ENCODE measurements at places on chromosomes 13 and 19. TPM values are rescaled to one million over a fixed set of nuclear protein-coding genes. Genes with fewer than 3 reads are reported as not detected.
A peak's percentile ranks its signal among the peaks of the same experiment; 100 is the strongest.

GRCh38 chr19:53552001-53552721 lies 14.2 kb downstream of the ZNF331 start:
- H3K27me3 ChIP-seq: no peaks in the 10 kb centered on the region
- no peak overlapping the region for H3K27ac ChIP-seq
- no peak overlapping the region for H3K4me3 ChIP-seq
- peaks cover 11% of the 10 kb centered on the region for H3K4me1 ChIP-seq
- no peaks in the 10 kb centered on the region for H3K36me3 ChIP-seq

DNA sequence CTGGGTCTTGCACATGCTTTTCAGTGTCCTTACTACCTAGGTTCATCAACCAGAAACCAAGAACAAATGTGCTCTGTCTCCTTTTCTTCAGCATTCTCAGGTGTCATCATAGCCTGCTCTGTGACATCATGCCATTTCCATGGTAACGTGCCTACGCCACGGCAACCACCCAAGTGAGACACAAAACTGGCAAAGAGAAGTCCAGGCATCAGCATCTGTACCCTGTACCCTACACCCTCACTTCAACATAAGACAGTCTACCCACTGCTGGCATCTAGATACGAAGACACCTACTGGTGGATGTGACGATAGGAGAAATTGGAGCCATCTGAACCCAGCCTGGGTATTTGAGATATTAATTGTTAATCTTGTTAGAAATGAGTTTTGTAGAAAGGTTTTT lies 13.3 kb downstream of the ZC3H4 start:
- no peaks in the 10 kb centered on the region for H3K27me3 ChIP-seq
- no peak overlapping the region for H3K4me3 ChIP-seq
- H3K36me3 ChIP-seq: no peaks in the 10 kb centered on the region
- no peak overlapping the region for H3K27ac ChIP-seq
- peaks cover 19% of the 10 kb centered on the region for H3K4me1 ChIP-seq

DNA sequence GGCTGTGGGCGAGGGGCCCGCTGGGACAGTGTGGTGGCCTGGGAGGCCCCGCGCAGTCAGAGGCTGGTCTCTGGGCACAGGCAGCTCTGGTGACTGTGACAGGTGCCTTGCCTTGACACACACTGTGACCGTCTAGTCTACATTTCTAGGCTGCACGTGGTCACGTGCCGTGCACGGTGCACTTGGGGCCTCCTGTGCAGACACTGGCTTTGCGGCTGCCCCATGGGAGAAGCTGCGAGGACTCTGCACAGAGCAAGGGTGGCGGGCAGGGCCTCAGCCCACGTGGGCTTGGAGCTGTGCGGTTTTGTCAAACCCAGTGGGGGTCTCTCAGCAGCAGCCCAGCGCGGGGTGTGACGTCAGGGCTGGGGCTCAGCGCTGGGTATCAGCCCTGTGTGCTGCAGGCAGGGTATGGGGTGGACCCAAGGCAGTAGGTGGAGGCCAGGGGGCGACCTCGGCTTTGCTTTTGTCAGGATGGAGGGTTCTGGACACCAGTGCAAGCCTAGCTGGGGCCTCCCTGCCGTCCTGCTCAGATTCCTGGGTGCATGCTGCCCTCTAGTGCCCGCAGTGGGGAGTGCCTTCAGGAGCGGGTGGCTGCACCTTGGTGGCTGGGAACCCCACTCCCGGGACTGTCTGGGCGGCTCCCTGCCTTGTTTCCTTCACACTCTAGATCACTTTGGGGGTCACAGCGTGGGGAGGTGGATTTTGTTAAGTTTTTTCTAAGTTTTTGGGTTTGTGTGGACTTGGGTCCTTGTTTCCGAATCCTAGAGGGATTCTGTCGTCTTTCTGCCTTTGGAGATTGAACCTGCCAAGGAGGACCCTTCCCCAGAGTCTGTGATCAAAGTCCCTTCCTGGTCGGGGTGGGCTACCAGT lies 62.6 kb downstream of the KDM4B start:
- H3K27ac ChIP-seq: no peak overlapping the region
- peaks cover 6% of the 10 kb centered on the region for H3K36me3 ChIP-seq
- H3K27me3 ChIP-seq: no peaks in the 10 kb centered on the region
- H3K4me1 ChIP-seq: no peaks in the 10 kb centered on the region

DNA sequence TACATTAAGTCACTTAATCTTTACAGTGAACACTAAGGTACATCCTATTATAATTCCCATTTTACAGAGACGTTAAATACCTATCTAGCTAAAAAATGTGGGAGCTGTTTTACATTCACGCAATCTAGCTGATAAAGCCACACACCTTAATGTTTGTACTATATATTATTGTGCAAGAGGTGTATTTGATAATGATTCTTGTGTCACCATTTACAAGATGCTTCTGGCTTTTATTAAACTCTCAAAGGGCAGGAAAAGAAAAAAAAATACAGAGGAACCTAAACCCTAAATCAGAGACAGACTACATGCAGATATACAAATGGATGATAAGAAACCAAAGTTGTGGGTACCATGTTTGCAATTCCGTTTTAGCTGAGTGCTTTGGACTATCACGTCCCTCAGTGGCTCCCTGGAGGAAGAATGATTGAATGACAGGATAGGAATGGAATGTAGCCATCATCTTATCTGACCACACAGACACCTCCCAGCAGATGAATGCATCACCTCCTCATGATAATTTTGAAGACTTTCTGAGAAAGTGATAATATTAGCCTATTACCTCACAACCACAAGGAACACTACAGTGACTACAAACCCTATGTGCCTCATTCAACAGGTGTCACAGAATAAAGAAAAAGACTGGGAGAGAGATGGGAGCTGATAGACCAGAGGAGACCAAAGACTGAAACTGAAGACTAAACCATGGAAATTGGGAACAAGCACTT lies 230.5 kb upstream of the SERP2 start:
- H3K27me3 ChIP-seq: no peaks in the 10 kb centered on the region
- no peak for DNase-seq
- H3K27ac ChIP-seq: no peak overlapping the region
- H3K36me3 ChIP-seq: no peaks in the 10 kb centered on the region
- no peak overlapping the region for H3K4me3 ChIP-seq

DNA sequence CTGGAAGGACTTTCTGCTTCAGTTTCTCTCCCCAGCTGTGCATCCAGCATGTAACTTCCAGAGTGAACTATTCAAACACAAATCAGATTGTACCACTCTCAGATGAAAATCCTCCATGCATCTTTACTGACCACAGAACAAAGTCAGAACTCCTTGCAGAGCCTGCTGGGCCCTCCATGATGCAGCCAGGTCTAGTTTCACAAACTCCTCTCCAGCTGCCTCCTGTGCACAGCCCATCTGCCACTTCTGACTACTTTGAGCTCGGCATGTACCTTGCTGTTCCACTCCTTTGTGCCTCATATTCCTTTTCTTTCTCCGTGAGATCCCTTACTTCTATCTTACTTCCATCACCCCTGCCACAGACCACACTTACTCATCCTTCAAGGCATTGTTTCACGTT lies 31.4 kb downstream of the NALCN start:
- no peaks in the 10 kb centered on the region for H3K36me3 ChIP-seq
- no peak for DNase-seq
- H3K27ac ChIP-seq: no peak overlapping the region
- H3K27me3 ChIP-seq: no peaks in the 10 kb centered on the region
- H3K4me3 ChIP-seq: no peak overlapping the region
- H3K4me1 ChIP-seq: no peaks in the 10 kb centered on the region

DNA sequence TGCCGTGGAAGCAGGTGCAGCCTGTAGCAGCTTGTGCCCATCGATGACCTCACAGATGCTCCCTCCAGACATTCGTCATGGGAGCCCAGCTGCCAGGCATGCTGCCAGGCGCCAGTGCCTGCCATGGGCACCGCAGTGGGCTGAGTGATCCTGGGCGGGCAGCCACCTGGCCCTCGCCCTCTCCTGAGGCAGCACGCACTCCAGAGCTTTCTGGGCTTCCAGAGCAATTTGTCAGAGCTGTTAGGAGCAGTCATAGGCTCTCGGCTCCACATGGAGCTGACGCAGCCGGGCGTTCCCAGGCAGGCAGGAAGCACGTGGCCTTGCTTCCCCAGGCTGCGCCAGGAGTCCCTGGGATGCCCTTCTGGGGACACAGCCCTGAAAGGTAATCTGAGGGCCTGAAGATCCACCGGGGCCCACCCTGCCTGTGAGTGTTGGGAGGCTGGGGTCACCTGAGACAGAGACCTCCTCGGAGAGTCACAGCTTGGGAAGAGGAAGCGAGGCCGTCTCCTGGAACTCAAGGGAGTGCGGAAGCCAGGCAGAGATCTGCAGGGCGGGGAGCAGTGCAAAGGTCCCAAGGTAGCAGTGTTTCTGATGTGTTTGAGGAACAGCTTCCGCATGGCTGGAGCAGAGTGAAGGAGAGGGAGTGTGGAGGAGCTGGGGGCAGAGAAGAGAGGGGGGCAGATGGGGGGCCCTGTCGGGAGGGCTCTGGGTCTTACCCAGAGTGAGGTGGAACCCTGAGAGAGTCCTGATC lies 50.6 kb downstream of the DPF1 start:
- H3K27ac ChIP-seq: no peak overlapping the region
- no peak for DNase-seq
- H3K27me3 ChIP-seq: no peaks in the 10 kb centered on the region

GRCh38 chr19:58346961-58347929 lies 6.0 kb downstream of the A1BG start:
- H3K27me3 ChIP-seq: no peaks in the 10 kb centered on the region
- H3K4me3 ChIP-seq: peak overlapping the region; percentile 72
- peak; percentile 85 for DNase-seq
- H3K4me1 ChIP-seq: peaks cover 19% of the 10 kb centered on the region
- peak overlapping the region; percentile 67 for H3K27ac ChIP-seq

DNA sequence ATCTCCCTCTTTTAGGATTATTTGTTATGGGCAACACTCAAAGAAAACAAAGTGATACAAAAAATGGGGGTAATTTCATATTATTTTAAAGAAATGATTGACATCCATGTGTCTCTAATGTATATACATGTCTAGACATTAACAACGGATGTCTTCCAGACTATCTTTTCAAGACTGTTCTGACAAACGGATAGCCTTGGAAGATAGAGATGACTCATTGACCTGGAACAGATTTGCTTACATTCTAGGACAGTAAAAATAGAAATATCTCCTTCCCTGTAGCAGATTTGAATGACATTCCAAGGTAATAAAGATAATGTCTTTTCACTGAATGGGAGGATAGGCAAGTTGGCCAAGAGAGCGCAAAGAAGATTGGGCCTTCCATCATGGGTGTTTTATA lies 26.2 kb upstream of the SLITRK6 start:
- H3K27ac ChIP-seq: no peak overlapping the region
- DNase-seq: no peak
- H3K36me3 ChIP-seq: no peaks in the 10 kb centered on the region
- no peaks in the 10 kb centered on the region for H3K27me3 ChIP-seq
- H3K4me1 ChIP-seq: no peaks in the 10 kb centered on the region

GRCh38 chr13:87712012-87712411 lies 40.8 kb downstream of the SLITRK5 start:
- no peaks in the 10 kb centered on the region for H3K36me3 ChIP-seq
- no peak overlapping the region for H3K4me3 ChIP-seq
- no peaks in the 10 kb centered on the region for H3K4me1 ChIP-seq
- no peak overlapping the region for H3K27ac ChIP-seq
- DNase-seq: no peak

DNA sequence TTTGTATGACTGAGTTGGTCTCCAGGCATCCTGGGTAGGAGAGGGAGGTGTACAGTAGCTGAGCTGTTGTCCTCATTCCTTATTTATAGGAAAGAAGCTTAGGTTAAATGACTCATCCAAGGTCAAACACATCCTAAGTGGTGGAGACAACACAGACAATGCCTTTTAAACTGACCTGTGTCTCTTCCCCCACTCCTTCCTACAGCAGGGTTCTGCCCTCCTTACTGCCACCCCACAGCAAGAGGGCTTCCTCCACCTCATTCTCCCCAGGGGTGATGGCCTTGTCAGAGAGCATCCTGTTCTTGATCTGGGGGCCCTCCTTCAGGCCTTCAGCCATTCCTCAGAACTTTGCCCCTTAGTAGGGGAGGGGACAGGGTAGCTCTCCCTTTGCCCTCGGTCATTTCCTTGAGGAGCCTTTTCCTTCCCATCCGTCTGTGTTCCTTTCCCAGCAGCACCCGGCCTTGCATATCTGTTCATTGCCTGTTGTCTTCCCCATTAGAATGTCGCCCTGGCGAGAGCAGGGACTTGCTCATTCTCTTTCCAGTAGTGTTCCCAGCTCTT lies 48.2 kb upstream of the GPI start:
- H3K36me3 ChIP-seq: no peaks in the 10 kb centered on the region
- peaks cover 24% of the 10 kb centered on the region for H3K4me1 ChIP-seq
- H3K4me3 ChIP-seq: no peak overlapping the region

GRCh38 chr19:45475537-45476291 lies 7.9 kb downstream of the FOSB start:
- no peak overlapping the region for H3K4me3 ChIP-seq
- no peaks in the 10 kb centered on the region for H3K27me3 ChIP-seq
- H3K36me3 ChIP-seq: no peaks in the 10 kb centered on the region

GRCh38 chr19:14530005-14530348 lies 583 bp downstream of the TECR start:
- H3K4me1 ChIP-seq: peaks cover 43% of the 10 kb centered on the region
- peak; percentile 49 for DNase-seq
- H3K36me3 ChIP-seq: no peaks in the 10 kb centered on the region
- H3K27me3 ChIP-seq: no peaks in the 10 kb centered on the region
- H3K27ac ChIP-seq: peak overlapping the region; percentile 91

DNA sequence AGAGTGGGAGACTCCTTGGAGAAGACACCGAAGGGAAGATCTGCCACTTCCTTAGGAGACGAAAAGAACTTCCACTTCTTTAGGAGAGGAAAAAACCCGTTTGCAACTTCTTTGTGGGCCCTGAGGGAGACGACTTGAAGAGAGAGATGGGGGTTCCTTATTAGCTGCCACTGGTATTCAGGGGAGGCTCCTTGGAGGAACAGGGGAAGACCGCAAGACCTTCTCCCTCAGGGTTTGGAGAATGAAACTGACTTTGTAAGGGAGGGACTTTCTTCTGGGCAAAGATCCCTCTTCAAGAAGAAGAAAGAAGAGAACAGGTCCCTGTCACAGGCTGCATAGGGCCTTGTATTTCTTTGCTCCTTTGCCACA lies 416 bp downstream of the BCKDHA start:
- peaks cover 6% of the 10 kb centered on the region for H3K36me3 ChIP-seq
- peak overlapping the region; percentile 91 for H3K27ac ChIP-seq
- H3K4me3 ChIP-seq: peak overlapping the region; percentile 97
- H3K27me3 ChIP-seq: no peaks in the 10 kb centered on the region

DNA sequence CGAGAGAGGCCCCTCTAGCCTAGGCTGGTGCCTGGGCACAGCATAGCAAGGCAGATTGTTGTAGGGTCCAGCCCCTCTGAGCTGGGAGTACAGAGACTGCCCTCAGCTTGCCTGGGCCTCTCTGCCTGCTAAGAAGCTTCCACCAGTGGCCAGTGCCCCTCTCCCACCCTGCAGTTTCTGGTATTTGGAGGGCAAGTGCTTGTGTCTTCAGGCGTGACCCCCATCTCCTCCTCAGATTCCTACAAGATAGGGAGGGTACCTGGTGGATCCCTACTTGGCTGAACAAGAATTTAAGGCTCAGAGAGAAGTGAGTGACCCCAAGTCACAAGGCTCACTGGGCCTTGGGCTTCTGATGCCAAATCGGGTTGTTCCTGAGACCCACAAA lies 152.7 kb downstream of the URI1 start:
- no peak overlapping the region for H3K4me3 ChIP-seq
- no peaks in the 10 kb centered on the region for H3K4me1 ChIP-seq
- no peak for DNase-seq
- no peaks in the 10 kb centered on the region for H3K27me3 ChIP-seq

Gene ATP1A3
- 1.9 TPM for total RNA-seq

Gene CTXN1
- 0.42 TPM for total RNA-seq

Gene ZNF888
- 3.9 TPM for total RNA-seq

Gene JSRP1
- total RNA-seq: 1.0 TPM

Gene PEG3
- total RNA-seq: not detected

Gene PRR20D
- total RNA-seq: not detected

Gene MAB21L1
- total RNA-seq: not detected

Gene USHBP1
- total RNA-seq: 0.27 TPM
